ENCODE measurements at places on chromosomes 11 and 22.

DNA sequence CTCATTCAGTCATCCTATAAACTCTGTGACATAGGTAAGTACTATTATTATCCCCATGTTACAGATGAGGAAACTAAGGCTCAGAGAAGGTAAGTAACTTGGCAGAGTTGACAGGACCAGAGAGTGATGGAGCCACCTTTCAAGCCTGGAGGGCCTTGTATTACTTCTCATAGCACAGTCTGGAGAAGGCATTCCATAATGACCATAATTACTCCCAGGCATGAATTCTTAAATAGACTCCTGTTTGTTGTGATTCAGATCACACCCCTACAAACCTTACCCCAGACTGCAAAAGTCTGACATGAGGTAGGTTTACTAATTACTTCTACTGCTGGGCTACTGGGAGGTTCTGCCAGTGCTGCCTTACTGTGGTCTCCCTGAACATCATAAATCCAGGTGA lies 77.0 kb downstream of the CD44 start:
- no peak for DNase-seq

GRCh38 chr11:122791836-122792235 lies 46.5 kb upstream of the CRTAM start:
- no peak for DNase-seq

GRCh38 chr22:29215012-29215860 lies 9.5 kb downstream of the EMID1 start:
- no peak for DNase-seq

DNA sequence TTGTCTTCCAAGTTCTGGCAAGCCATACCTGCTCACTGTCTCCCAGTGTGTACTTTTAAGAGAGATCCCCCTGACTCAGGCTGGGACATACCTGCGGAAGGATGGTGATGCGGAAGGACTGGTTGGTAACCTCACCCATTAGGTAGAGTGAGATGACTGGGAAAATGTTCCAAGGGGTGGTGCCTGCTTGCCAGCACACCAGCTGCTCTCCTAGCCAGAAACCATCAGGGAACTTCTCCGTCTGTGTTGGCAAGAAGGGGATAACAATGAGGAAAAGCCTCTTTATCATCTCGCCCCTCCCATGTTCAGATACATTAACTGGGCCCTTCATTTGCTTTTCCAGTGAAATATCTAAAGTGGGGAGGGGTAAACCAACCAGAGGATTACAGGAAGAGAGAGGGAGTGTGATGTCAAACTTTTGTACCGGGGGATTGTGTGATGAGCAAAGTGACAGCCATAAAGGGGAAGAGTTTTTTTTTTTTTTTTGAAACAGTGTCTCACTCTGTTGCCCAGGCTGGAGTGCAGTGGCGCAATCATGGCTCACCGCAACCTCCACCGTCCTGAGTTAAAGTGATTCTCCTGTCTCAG lies at the start of gene BACE1-AS:
BACE1-AS (plus strand) TSS at position 538 of the 588 bp plus-strand sequence.
- DNase-seq, result no peak

- no peak for DNase-seq
Observed at GRCh38 chr11:129163714-129164164, 28.4 kb downstream of the ARHGAP32 start.

- no peak for DNase-seq
Observed at GRCh38 chr11:44773351-44773965, 46.7 kb downstream of the TSPAN18 start.

DNA sequence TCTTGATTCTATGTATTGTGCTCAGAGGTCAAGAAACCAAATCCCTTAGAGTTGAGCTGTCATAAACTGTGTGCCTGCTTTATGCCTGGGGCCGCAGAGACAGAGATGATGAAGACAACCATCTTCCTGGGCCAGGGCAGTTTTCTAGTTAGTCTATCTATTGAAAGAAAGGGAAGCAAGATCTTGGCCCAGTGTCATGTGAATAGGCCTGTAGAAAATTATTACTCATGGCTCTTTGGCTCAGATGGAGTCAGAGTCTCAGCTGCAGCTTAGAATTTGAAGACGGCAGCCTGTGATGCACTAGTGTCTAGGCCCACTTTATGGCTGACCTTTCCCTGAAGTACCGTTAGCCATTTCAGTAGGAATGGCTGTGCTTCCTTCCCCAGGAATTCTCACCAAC lies 112.0 kb downstream of the DBX1 start:
- DNase-seq, result no peak

DNA sequence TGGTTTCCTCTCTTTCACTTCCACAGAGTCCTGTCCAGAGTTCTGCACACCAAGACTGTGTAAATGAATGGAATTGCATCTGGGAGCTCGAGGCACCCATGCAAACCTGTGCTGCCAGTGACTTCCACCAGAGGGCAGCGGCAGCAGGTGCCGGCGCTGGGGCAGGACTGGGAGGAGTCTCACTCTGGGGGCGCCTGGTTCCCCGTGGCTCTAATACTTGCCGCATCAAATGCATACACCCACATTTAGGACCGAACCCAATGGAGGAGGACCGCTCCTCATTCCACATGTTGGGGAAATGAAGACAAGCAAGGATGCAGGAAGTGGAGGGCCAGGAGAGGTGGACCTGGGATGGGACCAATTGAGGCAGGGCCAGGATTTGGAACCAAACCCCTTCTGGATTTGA lies 1.1 kb upstream of the CD6 start:
- peak; percentile 69 for DNase-seq

- DNase-seq, result no peak
Observed at GRCh38 chr11:130300567-130300966, 14.2 kb downstream of the ZBTB44 start.

DNA sequence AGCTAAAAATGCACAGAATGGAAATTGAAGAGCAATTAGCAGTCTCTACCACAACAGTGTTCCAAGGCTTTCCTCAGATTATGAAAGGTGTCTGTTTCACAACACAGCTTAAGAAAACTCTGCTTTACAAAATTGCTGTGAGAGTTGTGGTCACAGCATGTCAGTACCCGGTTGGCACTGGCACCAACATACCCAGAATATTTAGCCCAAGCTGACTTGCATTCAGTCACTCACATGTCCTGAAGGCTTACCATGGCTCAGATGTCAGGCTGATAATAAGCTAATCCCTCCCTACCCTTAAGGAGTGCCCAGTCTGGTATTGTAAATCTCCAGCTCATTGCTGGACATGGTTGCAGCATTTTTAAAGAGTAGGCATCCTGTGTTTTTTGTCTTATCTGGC lies 14.9 kb downstream of the NCR3LG1 start:
- DNase-seq, result no peak

GRCh38 chr11:113436672-113437252 lies 38.4 kb downstream of the DRD2 start:
- no peak for DNase-seq

DNA sequence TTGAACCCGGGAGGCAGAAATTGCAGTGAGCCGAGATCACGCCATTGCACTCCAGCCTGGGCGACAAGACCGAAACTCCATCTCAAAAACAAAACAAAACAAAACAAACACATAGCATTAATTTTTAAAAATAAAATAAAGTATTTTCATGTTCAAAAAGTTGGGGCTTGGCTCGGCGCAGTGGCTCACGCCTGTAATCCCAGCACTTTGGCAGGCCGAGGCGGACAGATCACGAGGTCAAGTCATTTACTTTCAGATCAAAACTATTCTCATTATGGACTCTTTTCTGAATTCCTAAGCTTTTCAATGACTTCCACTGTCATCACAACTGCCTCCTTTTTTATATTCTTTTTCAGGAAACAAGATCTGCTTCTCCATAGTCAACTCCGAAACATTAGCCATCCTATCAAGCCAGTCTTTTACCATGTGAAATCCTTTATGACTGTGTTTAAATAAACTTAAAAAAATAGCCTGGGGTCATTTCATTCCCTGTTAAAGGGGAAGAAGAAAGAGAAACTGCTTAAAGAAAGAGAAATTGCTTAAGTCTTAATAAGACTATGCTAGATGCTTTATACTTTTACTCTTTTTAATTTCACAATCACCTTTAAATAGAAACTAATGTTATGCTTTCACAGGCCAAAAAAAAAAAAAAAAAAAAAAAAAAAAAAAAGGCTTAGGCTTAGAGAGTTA lies 13.1 kb upstream of the CHRNA10 start:
- DNase-seq, result no peak

- no peak for DNase-seq
Observed at GRCh38 chr11:86918973-86919372, 36.2 kb downstream of the FZD4 start.

DNA sequence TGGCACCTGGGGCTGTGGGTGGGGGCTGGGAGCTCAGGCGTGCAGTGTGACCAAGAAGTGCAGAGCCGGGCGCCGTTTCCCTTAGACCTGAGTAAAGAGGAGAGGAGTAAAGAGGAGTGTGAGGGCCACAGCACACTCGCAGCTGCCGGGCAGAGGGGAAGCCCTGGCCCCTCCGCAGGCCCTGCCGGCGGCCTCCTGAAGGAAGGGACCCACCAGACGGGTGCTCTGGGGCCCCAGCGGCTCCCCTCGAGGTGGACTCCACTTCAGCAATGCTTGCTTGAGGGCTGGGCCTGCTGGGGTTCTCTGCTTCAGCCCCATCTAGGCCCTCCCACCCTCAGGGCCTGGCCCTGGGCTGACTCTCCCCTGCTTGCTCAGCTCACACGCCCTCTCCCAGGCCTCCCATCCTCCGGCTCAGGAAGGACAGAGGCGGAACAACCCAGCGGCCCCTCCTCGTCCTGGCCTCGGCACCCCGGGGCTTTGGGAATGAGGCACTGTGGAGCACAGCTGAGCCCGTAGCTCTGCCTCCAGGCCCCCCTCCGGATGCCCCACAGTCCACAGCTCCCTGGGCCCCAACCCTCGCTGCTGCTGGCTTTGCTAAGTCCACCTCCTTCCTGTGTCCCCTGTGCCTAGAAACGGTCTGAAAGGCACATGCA lies 1198.7 kb downstream of the BRD1 start:
- no peak for DNase-seq

DNA sequence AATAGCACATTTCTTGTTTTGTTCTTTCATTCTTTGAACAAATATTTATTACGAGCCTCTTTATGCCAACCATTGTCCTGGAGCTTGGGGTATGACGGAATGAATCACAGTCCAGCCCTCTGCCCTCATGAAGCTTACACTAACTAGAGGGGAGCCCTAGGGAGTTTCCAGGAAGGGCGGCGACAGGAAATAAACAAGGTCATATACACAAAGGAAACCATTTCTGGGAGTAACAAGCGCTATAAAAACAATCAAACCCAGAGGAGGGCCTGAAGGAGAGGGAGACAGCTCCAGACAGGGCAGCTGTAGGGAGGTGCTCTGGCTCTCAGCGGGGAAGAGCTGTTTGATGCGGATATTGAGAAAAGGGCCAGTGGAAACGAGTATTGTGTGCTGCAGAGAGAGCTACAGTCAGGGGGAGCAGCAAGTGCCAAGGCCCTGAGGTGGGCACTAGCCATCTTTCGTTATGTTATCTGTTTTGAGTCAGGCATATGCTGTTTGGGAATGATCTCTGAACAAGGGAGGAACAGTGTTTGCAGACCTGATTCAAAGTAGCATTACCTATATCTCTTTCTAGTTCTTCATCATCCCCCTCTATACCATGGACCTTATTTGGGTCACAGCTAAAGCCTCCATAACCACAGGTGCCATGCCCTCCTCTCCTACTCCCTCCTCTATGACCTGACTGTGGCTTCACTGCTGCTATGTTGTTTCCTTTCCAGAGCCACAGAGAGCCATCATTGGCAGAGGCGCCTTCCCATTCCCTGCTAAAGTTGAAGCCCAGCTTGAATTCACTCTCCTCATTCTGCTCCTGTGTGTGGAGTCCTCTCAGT lies 15.3 kb upstream of the ZBTB16 start:
- peak; percentile 76 for DNase-seq

DNA sequence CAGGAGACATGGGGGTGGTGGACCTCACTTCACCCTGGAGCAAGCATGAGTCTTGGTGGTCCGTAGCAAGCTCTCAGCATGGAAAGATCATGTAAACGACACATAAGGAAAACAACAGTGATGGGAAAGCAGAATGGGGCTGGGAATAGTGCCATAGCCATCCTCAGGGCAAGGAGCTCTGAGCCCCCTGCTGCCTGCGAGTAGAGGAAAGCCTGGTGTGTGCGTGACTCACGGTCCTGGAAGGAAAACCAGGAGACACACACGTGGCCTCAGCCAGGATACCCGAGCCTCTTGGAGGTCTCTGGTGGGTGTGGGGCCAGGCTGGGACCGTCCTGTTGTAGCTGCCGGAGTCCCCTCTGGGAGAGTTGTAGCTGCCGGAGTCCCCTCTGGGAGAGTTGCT lies 12.4 kb downstream of the SHANK3 start:
- no peak for DNase-seq

- DNase-seq, result no peak
Observed at GRCh38 chr22:24101966-24102365, 79.3 kb upstream of the SUSD2 start.

DNA sequence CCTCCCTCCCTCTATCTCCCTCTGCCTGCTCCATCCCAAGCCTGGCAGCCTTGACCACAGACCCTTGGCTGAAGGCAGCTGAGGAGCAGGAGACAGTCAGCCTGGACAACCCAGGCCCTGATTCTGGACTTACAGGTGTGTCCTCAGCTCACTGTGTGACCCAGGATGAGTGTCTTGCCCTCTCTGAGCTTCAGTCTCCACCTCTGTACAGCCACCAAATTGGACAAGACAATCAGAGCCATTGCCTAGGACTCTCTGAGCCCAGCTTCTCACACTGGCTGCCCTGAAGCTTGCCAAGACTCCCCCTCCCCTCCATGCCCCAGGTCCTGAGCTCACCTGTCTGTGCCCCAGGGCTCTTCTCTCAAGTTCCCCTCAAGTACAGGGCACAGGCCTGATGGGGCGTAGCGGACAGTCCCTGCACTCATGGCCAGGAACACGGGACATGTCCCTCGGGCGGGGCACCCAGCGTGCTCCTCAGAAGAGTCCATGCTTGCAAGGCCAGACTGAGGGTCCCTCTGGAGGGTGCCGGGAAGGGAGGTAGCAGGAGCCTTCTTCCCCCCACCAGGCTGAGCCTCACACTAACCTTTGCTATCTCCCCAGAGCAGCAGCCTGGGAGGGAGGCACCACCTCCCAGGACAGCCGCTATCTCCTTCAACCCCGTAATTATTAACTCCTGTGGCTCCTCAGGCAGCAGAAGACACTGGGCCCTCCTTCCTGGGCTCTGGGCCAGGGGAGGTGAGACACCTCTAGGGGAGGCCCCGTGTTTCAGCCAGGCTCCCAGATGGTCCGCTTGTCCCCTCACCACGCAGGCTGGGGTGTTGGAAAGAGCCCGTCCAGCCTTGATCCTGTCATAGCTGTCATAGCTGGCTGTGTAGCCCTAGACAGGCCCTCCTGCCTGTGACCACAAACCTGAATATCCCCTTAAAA lies 2.6 kb upstream of the RAB3IL1 start:
- DNase-seq, result no peak

DNA sequence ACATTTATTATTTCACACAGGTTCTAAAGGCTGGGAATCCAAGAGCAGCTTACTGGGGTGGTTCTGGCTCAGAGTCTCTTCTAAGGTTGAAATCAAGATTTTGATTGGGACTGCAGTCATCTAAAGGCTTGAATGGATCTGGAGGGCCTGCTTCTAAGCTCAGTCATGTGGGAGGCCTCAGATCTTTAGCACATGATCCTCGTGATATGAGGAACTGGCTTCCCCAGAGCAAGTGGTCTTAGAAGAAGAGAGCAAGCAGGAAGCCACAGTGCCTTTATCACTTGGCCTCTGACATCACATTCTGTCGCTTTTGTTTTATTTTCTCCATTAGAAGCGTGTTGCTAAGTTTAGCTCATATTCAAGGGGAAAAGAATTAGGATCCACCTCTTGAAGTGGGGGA lies 88.9 kb downstream of the ARFGAP2 start:
- no peak for DNase-seq

- DNase-seq, result no peak
Observed at GRCh38 chr11:64348383-64349024, 8.5 kb downstream of the CCDC88B start.

Measured in transverse colon (tissue), 4 donors.